Tibial nerve (tissue), 4 donors: ENCODE measurements at places on chromosomes 16 and 17.
A peak's percentile ranks its signal among the peaks of the same experiment; 100 is the strongest.

GRCh38 chr17:50151937-50152547 is 1.6 kb upstream of the PPP1R9B start:
- peak; percentile 85 for DNase-seq

GRCh38 chr16:3983081-3983520 is 102.6 kb upstream of the CREBBP start:
- DNase-seq: peak; percentile 42

GRCh38 chr16:31435341-31436220 is 7.0 kb downstream of the ZNF843 start:
- DNase-seq: no peak

GRCh38 chr16:24116046-24116776 is 139.9 kb upstream of the CACNG3 start:
- DNase-seq: no peak

GRCh38 chr17:16933317-16934132 is 38.4 kb downstream of the TNFRSF13B start:
- no peak for DNase-seq

DNA sequence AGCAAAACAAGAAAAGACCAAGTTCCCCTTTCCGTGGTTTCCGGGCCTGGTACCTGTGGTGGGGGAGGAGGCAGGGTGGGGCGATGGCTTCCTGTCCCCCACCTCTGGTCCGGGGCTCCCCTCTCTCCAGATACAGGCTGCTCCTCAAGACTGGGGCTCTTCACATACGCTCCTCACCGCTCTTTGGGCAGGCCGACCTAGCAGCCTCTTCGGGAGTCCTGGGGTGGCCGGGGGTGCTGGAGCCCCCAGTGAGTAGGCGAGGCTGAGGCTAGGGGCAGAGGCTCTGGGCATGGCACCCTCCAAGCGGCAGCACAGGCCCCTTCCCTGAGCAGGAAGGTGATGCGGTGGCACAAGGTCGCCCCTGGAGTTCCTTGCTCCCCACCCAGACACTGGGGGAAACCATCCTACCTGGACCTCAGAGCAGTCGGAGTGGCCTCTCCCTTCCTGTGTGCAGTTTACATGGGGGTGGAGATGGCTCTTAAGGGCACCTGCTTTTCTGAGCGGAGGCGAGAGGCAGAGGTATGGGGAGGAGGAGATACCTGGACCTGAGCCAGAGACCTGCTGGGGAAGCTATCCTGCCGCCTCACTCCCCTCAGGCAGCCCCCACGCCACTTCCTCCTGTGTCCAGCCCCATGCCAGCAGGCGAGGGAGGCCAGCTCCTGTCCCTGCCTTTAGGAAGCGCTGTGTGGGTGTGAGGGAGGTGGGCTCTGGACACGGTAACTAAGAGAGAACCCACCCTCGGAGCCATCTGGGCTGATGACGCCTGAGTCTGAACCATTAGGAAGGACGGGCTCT is 891 bp downstream of the CORO1A start:
- no peak for DNase-seq
